ENCODE measurements at places on chromosomes 13 and 19.
A peak's percentile ranks its signal among the peaks of the same experiment; 100 is the strongest.

DNA sequence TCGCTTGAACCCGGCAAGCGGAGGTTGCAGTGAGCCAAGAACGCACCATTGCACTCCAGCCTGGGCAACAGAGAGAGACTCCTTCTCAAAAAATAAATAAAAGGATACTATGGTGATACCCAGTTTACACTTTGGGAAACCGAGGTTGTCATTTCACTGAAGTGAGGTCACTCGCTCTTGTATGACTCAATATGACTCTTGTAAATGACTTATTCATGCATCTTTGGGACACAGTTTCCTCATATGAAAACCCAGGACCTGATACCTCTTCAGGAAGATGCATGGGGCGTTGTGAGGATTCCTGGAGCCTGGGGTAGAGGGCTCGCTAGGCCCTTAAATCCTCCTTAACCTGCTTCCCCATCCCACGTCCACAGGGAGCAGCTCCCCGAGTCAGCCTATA is 4.5 kb downstream of the PSMD8 start:
- DNase-seq: no peak

- DNase-seq: no peak
Measured at GRCh38 chr13:91632086-91632485, 233.7 kb downstream of the GPC5 start.

GRCh38 chr13:91399189-91400062 is 1.0 kb downstream of the GPC5 start:
- DNase-seq: no peak

DNA sequence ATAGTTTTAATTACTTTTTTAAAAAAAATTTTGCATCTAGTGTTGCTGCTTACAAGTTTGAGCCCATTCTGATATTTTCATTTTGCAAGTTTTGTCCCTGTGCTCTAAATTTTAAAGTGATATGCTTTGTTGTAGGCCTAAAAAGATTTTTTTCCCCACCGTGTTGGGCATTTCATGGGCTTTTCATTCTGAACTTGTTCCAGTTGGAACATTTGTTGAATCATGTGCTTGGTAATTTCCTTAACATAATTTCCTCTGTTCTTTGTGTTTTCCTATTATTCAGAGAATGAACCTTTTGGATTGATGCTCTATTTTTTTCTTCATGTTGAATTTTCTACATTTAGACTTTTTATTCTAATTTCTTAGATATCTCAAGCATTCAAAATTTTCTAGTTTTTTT is 206.4 kb upstream of the SPRY2 start:
- no peak for DNase-seq

GRCh38 chr13:39712626-39713025 is 57.2 kb downstream of the COG6 start:
- no peak for DNase-seq

DNA sequence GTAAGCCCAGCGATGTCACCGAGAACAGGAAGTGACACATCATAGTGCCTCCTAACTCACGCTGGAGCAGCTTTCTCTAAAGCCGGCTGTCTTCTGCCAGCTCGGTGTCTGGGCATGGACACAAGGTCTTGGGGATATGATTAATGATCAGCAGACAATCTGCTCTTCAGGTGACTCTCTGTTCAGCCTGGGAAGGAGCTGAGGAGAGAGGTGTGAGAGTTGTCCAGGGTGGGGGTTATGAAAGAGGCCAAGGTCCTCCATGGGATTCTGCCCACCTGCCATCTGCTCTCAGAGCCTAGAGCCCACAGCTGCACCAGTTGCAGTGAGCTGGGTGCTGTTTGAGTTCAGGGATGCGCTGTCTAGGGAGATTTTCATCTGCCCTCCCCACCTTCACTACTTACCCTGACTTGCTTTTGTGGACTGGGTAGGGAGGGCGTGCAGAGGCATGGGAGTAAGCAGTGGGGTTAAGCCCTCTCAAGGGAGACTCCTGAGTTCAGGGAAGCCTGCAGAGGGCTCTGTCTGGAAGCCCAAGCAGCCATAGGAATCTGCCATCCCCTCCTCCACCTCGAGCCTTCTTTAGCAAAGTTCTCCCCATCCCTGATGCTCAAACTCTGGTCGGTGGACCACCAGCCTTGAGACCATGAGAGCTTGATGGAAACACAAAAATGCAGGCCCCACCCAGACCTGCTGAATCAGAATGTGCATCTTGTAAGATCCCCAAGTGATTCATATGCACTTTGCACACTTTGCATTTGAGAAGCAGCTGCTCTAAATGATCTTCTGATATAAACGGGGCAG is 539.7 kb downstream of the RFC3 start:
- peak; percentile 10 for DNase-seq

GRCh38 chr19:16872728-16873127 is 16.1 kb upstream of the F2RL3 start:
- no peak for DNase-seq

GRCh38 chr19:48997972-48998371 is 4.3 kb downstream of the RUVBL2 start:
- no peak for DNase-seq

GRCh38 chr19:55228403-55229031 is at the start of gene TMEM86B:
Gene TMEM86B (minus strand): TSS chr19:55228763. CDS start chr19:55228741, 22 bp downstream.
- DNase-seq: no peak

DNA sequence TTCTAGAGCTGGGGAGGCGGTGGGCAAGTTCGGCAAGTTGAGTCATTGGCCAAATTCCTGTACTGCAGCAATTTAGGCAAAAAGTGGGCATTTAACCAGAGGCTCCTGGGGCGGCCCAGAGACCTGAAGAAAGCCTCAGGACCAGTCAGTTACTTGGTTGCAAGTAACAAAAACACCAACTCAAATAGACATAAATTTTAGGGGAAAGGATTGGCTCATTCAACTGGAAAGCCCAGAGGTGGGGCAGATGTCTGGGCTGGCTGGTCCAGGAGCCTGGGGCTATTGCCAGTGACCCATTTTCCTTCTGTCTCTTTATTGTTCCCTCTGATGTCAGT is 97.1 kb downstream of the SIPA1L3 start:
- DNase-seq: no peak

- DNase-seq: peak; percentile 29
Measured at GRCh38 chr13:76667551-76667950, 218.7 kb downstream of the KCTD12 start.

DNA sequence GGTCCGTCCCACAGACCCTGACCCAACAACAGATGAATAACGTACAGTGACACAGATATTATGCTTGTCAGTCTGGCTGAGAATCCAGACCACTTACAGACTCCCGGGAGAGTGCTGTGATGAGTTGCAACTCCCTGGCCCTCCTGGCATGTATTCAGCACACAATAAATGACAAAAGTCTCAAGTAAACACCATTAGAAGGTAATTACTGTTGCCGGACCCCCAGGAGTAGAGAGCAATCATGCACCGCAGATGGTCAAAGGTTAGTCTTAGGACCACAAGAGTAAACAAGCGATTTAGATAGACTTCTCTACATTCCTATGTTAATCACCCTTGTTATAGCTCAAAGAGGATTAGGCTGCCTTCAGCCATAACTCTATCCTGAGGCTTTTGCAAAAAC is 726.4 kb upstream of the GPC6 start:
- no peak for DNase-seq

- no peak for DNase-seq
Measured at GRCh38 chr19:10713317-10713716, 4.6 kb upstream of the DNM2 start.

DNA sequence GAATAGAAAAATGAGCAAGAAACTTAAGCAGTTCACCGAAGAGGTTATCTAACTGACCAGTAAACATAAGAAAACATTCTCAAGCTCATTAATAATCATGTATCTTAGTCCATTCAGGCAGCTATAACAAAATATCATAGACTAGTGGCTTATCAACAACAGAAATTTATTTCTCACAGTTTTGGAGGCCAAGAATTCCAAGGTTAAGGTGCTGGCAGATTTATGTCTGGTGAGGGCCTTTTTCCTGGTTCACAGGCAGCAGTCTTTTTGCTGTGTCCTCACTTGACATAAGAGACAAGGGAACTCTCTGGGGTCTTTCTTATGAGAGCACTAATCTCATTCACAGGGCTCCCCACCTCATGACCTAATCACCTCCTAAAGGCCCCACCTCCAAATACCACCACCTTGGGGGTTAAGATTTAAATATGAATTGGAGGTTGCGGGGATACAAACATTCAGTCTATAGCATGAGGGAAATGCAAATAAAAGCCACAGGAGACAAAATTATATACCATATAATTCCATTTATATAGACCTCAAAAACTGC is 123.6 kb downstream of the ZAR1L start:
- no peak for DNase-seq

GRCh38 chr13:32824675-32825074 is 191.5 kb upstream of the KL start:
- DNase-seq: peak; percentile 67

GRCh38 chr19:52369559-52370340 is at the start of gene ZNF880:
Gene ZNF880 (plus strand): TSS chr19:52369923. CDS start chr19:52369966, 43 bp downstream.
- DNase-seq: peak; percentile 80

DNA sequence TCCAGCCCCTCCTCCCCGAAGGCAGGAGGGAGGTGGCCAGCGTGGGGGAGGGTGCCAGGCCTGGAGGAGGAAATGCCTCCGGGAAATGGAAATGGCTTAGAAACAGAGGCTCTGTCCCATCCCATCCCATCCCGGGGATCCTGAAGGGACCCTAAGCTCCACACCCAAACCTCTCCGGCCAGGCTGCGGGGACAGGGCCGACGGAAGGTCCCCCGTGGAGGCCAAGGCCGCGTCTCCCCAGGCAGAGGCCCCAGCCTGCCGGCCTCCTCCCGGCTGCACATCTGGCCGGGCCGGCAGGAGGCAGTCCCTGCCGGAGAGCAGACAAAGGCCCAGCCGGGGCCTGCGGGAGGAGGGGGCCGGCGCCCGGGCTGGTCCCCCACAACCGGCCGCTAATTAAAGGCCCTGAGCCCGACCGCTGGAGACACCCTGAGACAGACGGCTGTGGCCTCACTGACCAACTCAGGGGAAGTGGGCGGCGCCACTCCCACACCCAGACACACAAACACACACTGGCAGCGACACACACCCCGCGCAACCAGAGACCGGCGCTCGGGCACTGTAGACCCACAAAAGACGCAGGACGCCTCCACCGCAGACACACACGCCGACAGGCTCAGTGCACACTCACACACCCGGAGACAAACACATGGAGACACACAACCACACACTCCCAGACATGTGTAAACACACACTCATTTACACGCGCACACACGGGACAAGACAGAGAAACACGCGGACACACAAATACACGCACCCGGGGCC is 1.1 kb downstream of the ADAMTS10 start:
- DNase-seq: no peak

- no peak for DNase-seq
Measured at GRCh38 chr19:32813862-32814425, 55.6 kb downstream of the SLC7A9 start.

DNA sequence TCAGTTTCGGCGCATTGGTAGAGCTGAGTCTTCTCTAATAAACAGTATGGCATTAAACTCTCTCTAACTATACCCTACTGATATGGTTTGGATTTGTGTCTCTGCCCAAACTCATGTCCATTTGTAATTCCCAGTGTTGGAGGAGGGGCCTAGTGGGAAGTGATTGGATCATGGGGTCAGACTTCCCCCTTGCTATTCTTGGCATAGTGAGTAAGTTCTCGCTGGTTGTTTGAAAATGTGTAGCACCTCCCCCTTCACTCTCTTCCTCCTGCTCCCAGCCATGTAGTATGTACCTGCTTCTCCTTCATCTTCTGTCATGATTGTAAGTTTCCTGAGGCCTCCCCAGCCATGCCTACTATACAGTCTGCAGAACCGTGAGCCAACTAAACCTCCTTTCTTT is 682.7 kb upstream of the ARGLU1 start:
- no peak for DNase-seq
